Thymus (tissue), 14 donors: ENCODE measurements at places on chromosomes 3 and 15. TPM values are rescaled to one million over a fixed set of nuclear protein-coding genes. Genes with fewer than 3 reads are reported as not detected.

CIAO2A gene
- total RNA-seq: 79.1 TPM

SPTBN5 gene
- total RNA-seq: 0.57 TPM

DNAH1 gene
- total RNA-seq: 3.3 TPM

KPNA4 gene
- 26.0 TPM for total RNA-seq

PLSCR4 gene
- total RNA-seq: 4.1 TPM

GOLGA6L6 gene
- not detected for total RNA-seq

POC1A gene
- total RNA-seq: 12.3 TPM

DNA sequence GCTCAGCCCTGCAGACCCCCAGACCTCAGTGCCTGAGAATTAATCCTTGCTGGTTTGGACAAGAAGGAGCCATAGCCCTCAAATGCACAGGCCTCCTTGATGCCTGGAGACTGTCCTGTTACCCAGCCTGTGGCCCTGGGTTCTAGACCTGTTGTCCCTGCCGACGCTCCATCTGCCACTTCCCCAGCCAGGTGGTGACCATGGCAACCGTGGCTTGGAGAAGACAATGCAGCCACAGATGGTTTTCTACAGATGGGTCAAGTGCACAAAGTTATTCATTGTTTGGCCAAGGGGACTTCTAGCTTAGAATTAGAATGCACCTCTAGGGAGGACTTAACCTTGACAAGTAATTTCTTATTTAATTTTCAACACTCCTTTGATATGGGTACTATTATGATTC is 297.1 kb downstream of the UACA start:
- H3K27me3 ChIP-seq: peaks cover 10% of the 10 kb centered on the region
- no peak for DNase-seq
- H3K27ac ChIP-seq: no peak overlapping the region
- H3K4me3 ChIP-seq: no peak overlapping the region
- H3K4me1 ChIP-seq: peaks cover 73% of the 10 kb centered on the region

DNA sequence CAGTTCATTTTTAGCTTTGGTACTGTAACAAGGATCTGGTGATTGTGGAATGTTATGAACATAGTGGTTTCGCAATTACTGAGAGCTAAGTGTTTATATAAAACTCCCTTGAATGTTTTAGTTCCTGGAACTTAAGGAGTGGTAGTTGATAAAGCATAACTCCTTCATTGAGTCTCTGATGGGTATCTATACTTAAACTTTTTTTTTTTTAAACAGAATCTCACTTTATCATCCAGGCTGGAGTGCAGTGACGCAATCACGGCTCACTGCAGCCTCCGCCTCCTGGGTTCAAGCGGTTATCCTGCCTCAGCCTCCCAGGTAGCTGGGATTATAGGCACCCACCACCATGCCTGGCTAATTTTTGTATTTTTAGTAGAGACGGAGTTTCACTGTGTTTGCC is 11.3 kb downstream of the PRKCI start:
- peaks cover 13% of the 10 kb centered on the region for H3K36me3 ChIP-seq
- no peak overlapping the region for H3K4me3 ChIP-seq
- peak overlapping the region; percentile 31 for H3K27ac ChIP-seq
- no peaks in the 10 kb centered on the region for H3K4me1 ChIP-seq
- DNase-seq: no peak

DNA sequence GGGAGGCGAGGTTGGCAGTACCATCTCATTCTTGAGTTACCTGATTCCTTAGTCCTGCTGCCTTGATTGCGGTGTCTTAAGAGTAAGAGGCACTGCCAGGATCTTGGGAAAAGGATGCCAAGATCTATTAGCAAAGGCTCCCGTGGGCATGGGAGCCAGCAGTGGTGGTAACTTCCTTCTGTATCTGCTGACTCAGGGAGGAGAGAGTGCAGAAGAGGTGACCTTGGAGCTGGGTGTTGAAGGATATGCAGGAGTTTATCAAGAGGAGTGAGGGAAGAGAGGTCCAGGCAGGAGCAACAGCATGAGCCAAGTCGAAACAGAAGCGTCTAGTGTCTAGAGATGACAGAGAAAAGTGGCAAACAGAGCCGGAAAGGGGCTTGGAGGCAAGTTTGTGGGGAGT is 4.5 kb downstream of the MESP2 start:
- H3K4me3 ChIP-seq: no peak overlapping the region
- H3K36me3 ChIP-seq: no peaks in the 10 kb centered on the region

DNA sequence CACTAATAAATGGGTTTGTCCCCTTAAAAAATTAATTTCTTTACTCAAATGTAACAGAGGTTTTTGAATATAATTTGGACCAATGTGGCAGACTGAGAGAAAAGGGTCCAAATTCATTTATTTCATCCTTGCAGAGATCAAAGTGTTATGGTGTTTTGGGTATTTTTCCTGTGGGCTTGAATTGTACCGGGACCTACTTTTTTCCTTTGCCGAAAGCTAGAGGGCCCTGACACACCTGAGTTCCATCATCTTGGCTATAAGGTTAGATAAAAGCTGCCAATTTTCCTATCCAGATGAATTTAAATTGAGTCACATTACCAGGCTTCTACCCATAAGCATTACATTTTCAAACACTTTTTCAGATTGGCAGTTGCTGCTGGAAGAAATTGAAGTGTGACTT is 908 bp downstream of the CCNB2 start:
- no peaks in the 10 kb centered on the region for H3K27me3 ChIP-seq
- H3K4me3 ChIP-seq: peak overlapping the region; percentile 53
- no peak for DNase-seq
- H3K4me1 ChIP-seq: peaks cover 11% of the 10 kb centered on the region
- H3K27ac ChIP-seq: peak overlapping the region; percentile 97
- peaks cover 29% of the 10 kb centered on the region for H3K36me3 ChIP-seq

DNA sequence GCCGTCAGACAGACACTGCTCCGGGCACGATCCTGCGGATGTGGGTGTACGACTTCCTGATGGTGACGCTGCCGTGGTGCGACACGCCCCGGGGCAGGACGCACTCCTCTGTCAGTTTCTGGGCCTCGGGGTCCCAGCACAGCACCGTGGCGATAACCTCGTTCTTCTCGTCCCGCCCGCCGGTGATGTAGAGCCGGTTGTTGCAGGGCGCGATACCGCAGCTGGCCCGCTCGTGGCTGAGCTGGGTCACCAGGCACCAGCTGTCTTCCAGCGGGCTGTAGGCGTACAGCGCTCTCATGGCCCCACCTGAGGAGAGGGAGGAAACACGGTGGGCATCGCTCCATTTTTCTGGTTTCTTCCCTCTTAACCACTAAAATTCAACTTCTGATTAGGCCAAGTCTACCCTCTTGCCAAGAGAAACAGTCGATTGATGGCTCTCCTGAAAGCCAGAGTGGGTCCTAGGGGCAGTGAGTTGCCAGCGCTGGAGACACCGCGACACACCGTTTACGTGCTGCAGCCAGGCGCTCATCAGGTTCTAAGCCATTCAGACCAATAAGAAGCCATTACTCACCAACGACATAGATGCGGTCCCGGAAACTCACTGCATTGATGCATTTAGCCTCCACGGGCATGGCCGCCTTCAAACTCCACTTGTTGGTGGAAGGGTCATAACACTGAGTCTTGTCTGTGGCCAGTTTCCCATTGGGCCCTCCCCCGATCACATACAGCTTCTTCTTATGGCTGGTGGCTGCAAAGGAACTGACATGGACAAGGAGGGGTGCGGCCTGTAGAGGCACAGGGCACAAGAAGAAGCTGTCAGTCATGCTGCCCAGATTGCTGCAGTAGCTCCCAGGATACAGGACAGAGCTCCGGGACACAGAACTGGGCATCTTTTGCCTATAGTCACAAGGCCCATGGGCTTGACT is 63.3 kb downstream of the KLHL6 start:
- no peak overlapping the region for H3K4me3 ChIP-seq
- DNase-seq: no peak
- H3K27me3 ChIP-seq: no peaks in the 10 kb centered on the region
- H3K4me1 ChIP-seq: peaks cover 2% of the 10 kb centered on the region
- H3K36me3 ChIP-seq: peaks cover 38% of the 10 kb centered on the region

GRCh38 chr3:168272343-168272985 is 176.7 kb upstream of the GOLIM4 start:
- H3K27me3 ChIP-seq: no peaks in the 10 kb centered on the region
- no peak overlapping the region for H3K4me3 ChIP-seq
- DNase-seq: no peak
- no peaks in the 10 kb centered on the region for H3K36me3 ChIP-seq
- H3K27ac ChIP-seq: no peak overlapping the region
- no peaks in the 10 kb centered on the region for H3K4me1 ChIP-seq

DNA sequence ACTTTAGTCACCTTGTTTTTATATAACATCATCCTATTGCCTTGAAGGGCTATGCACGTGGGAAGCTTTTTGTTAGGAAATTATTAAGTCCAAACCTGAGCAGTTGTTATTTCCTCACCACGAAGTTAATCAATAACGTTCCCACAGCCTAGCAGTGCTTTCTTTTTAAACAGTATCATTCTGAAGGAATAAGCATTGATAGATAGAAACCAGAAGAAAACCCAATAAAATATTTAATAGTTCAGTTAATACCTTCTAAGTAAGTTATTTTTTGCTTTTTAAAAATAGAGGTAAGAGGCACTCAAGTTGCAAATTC is 149.3 kb downstream of the KCNMB2 start:
- H3K36me3 ChIP-seq: no peaks in the 10 kb centered on the region
- no peak overlapping the region for H3K4me3 ChIP-seq
- H3K27me3 ChIP-seq: no peaks in the 10 kb centered on the region
- H3K27ac ChIP-seq: no peak overlapping the region
- no peaks in the 10 kb centered on the region for H3K4me1 ChIP-seq

- no peak overlapping the region for H3K4me3 ChIP-seq
- H3K36me3 ChIP-seq: no peaks in the 10 kb centered on the region
- no peak for DNase-seq
- no peaks in the 10 kb centered on the region for H3K27me3 ChIP-seq
Observed at GRCh38 chr15:56775641-56776040, 42.3 kb upstream of the ZNF280D start.

DNA sequence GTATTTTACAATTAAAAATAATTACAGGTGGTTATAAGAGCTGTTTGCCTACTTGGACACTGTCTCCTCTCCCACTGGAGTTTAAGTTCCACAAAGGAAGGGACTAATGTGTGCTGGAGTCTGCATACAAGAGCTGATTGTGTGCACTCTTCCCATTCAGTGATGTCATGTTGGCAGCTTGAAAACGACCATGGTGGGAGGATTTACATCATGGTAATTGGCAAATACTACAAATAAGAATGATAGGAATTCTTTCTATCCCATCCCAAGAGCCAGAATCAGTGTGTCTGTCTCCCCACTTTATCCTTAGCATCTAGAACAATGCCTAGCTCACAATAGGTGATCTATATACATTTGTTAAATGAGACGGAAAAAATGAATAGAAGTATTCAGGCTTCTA is 14.1 kb downstream of the ITGA11 start:
- H3K4me1 ChIP-seq: no peaks in the 10 kb centered on the region
- H3K4me3 ChIP-seq: no peak overlapping the region
- no peaks in the 10 kb centered on the region for H3K27me3 ChIP-seq
- DNase-seq: no peak
- H3K36me3 ChIP-seq: no peaks in the 10 kb centered on the region

- H3K4me3 ChIP-seq: no peak overlapping the region
- H3K27me3 ChIP-seq: no peaks in the 10 kb centered on the region
- H3K36me3 ChIP-seq: no peaks in the 10 kb centered on the region
- DNase-seq: no peak
Observed at GRCh38 chr15:27422997-27423396, 452.0 kb downstream of the GABRG3 start.

DNA sequence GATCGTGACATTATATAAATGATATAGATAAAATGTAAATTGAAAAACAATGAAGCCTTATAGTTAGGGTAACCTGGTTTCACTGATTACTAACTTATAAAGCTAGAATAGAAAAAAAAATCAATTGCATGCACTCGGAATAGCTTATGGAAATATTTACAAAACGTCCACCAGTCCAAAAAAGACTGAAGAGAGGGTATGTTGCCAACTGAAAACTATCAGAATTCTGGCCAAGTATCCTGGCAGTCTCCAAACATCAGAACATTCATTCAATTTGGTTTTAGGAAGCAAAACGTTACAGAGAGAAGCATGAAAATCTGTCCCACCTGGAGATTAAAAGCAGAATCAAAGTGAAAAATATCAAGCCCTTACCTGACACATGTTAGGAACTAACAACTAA is 892.4 kb downstream of the ROBO1 start:
- no peak for DNase-seq
- no peak overlapping the region for H3K4me3 ChIP-seq
- H3K27ac ChIP-seq: no peak overlapping the region
- H3K27me3 ChIP-seq: no peaks in the 10 kb centered on the region
- no peaks in the 10 kb centered on the region for H3K36me3 ChIP-seq

DNA sequence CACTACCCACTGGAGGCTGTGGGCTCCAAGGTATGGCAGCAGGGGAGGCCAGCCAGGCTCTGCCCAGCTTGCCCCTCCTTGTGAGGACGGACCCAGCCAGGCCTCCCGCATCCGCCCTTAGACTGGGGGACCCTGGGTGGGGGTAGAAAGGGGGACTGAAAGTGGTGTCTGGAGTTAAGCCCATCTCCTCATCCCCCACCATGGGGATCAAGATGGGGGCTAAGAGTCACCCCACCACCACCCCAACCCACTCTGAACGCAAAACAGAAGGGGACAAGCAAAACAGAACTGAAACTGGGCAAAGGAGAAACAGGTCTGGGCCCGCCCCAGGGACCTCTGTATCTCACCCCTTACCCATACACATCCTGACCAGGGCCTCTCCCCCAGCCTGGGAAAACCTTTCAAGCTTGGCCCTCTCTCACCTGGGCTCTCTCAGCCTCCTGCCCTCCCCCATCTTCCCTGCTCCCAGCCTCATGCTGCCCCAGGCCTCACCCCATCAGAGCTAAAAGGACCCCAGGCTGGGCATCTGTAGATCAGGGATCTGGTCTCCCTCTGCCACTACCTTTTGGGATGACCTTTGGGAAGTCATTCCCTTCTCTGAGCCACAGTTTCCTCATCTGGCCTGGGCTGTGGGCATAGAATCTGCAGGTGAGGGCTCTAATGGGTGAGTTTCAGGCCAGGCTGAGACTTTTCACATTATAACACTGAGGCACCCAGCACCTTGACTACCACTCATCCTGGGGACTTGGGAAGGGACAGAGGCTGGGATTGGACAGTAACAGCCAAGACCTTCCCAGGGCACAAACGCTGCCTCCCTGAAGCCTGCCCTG is 30.0 kb upstream of the CYP11A1 start:
- H3K27me3 ChIP-seq: no peaks in the 10 kb centered on the region
- H3K4me1 ChIP-seq: peaks cover 61% of the 10 kb centered on the region
- H3K4me3 ChIP-seq: no peak overlapping the region

GRCh38 chr15:91319371-91320059 is 219.5 kb downstream of the SV2B start:
- peaks cover 15% of the 10 kb centered on the region for H3K4me1 ChIP-seq
- H3K27ac ChIP-seq: no peak overlapping the region
- no peak overlapping the region for H3K4me3 ChIP-seq
- H3K27me3 ChIP-seq: no peaks in the 10 kb centered on the region
- H3K36me3 ChIP-seq: no peaks in the 10 kb centered on the region

- no peaks in the 10 kb centered on the region for H3K4me1 ChIP-seq
- H3K36me3 ChIP-seq: no peaks in the 10 kb centered on the region
- H3K4me3 ChIP-seq: no peak overlapping the region
- no peak overlapping the region for H3K27ac ChIP-seq
Observed at GRCh38 chr15:48041454-48041853, 79.3 kb upstream of the SLC24A5 start.
